Endothelial cell (in vitro differentiated cells): ENCODE measurements at places on chromosomes 6 and 20. TPM values are rescaled to one million over a fixed set of nuclear protein-coding genes. Genes with fewer than 3 reads are reported as not detected.

HLA-F gene
- 5.1 TPM for total RNA-seq

HNF4A gene
- not detected for total RNA-seq

ADGRG6 gene
- 8.8 TPM for total RNA-seq

DEF6 gene
- 24.0 TPM for total RNA-seq

FOXP4 gene
- total RNA-seq, result 32.5 TPM

MCM3 gene
- total RNA-seq, result 50.0 TPM

CTCFL gene
- 0.21 TPM for total RNA-seq

DZANK1 gene
- total RNA-seq, result 4.2 TPM

DNAH8 gene
- total RNA-seq, result 0.05 TPM

DNA sequence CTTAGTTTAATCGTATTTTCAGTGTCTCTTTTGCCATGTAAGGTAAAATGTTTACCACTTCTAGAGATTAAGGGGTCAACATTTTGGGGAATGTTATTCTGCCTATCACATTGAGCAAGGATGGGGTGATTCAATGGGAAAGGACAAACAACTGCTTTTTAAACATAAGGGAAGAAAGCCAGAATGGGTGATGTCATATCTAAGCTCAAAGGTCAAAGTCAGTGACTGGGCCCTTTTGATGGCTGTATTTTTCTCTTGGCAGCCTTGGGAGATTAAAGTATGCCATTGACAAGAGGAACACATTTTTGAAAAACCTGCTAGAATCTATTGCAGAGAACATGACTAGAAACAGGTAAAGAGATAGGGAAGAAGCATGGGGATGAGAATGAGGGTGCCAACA, 477.3 kb upstream of the IRAK1BP1 start:
- H3K4me3 ChIP-seq, result no peak overlapping the region
- H3K27me3 ChIP-seq, result peaks cover 3% of the 10 kb centered on the region
- no peak overlapping the region for H3K27ac ChIP-seq
- H3K36me3 ChIP-seq, result no peaks in the 10 kb centered on the region

DNA sequence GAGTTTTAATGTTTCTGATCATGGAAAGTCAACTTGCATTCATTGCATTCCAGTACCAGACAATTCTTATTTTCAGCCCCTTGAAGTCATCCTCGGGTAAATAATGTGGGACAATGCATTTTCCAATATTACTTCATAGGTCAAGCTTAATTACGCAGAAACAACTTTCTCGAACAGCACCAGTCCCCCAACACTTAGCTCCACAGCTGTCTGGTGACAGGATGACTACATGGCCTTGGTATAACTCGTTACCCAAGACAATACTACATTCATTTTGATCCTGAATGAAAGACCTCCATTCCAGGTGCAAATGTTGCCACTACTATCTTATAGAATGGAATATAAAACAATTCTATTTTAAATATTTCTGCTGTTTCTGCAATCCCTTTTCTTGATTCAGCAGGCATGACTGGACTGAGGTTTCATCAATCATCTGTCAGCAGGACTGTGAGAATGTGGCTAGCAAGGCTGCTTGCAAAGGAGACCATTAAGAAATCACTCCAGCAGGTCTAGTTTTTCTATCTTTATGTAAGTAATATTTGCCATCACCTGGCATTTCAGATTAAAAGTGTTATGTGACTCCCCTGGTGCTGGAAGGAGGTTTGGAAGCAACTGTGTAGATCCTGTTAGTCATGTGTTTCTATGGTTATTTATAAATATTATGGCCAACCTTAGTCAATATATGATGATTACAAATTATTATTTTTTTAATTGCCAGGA, 147.9 kb downstream of the HAO1 start:
- no peak overlapping the region for H3K27ac ChIP-seq
- no peaks in the 10 kb centered on the region for H3K4me1 ChIP-seq
- no peaks in the 10 kb centered on the region for H3K36me3 ChIP-seq
- DNase-seq, result no peak

GRCh38 chr20:50188287-50188688, 2.3 kb upstream of the CEBPB start:
- H3K4me3 ChIP-seq, result no peak overlapping the region
- H3K4me1 ChIP-seq, result peaks cover 13% of the 10 kb centered on the region
- no peak overlapping the region for H3K27ac ChIP-seq
- peaks cover 8% of the 10 kb centered on the region for H3K27me3 ChIP-seq

GRCh38 chr6:54133186-54133585, 21.9 kb downstream of the MLIP start:
- no peak for DNase-seq
- H3K4me3 ChIP-seq, result no peak overlapping the region

- peaks cover 23% of the 10 kb centered on the region for H3K4me1 ChIP-seq
- H3K36me3 ChIP-seq, result no peaks in the 10 kb centered on the region
- no peak overlapping the region for H3K27ac ChIP-seq
- H3K27me3 ChIP-seq, result peaks cover 4% of the 10 kb centered on the region
- DNase-seq, result no peak
Measured at GRCh38 chr6:43683708-43684455, 3.7 kb downstream of the MRPS18A start.

- no peaks in the 10 kb centered on the region for H3K4me1 ChIP-seq
- H3K27ac ChIP-seq, result no peak overlapping the region
- no peaks in the 10 kb centered on the region for H3K36me3 ChIP-seq
- H3K27me3 ChIP-seq, result peaks cover 3% of the 10 kb centered on the region
- DNase-seq, result no peak
Measured at GRCh38 chr6:57013521-57013926, 33.0 kb upstream of the KIAA1586 start.

GRCh38 chr6:158655569-158656450, 6.0 kb downstream of the SYTL3 start:
- H3K4me1 ChIP-seq, result peaks cover 32% of the 10 kb centered on the region
- H3K27me3 ChIP-seq, result peaks cover 3% of the 10 kb centered on the region
- H3K4me3 ChIP-seq, result no peak overlapping the region
- no peaks in the 10 kb centered on the region for H3K36me3 ChIP-seq
- no peak overlapping the region for H3K27ac ChIP-seq

GRCh38 chr20:33054791-33055190, 1.1 kb downstream of the BPIFB3 start:
- no peak overlapping the region for H3K27ac ChIP-seq
- H3K36me3 ChIP-seq, result no peaks in the 10 kb centered on the region
- DNase-seq, result no peak

- H3K36me3 ChIP-seq, result peaks cover 5% of the 10 kb centered on the region
- peaks cover 36% of the 10 kb centered on the region for H3K4me1 ChIP-seq
- DNase-seq, result no peak
- H3K4me3 ChIP-seq, result no peak overlapping the region
- peaks cover 2% of the 10 kb centered on the region for H3K27me3 ChIP-seq
Measured at GRCh38 chr6:71393981-71394432, 105.4 kb downstream of the OGFRL1 start.

DNA sequence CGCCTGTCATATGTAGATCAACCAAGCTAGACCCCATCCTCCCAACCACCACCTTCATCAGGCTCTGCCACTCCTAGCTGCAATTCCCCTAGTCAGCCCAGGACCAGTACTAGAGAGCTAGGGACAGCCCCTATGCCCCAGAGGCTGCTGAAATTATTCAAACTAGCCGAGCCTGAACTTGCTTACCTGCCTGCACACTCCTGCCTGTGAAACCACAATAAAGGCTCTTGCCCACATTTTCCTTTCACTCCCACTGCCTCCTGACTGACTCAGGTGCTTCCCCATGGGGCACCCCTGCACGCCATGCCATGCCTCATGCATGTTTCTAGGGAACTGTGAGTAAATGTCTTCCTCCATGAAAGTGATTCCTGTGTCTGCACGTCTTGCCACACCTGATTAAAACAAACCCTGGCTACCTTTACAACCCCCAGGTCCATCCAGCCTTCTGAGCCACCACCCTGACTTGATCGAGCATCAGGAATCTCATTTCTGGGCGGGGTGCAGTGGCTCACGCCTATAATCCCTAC, 66.5 kb upstream of the IER3 start:
- no peaks in the 10 kb centered on the region for H3K36me3 ChIP-seq
- no peak overlapping the region for H3K27ac ChIP-seq
- no peak for DNase-seq
- H3K4me3 ChIP-seq, result no peak overlapping the region
- peaks cover 8% of the 10 kb centered on the region for H3K4me1 ChIP-seq
- peaks cover 7% of the 10 kb centered on the region for H3K27me3 ChIP-seq

DNA sequence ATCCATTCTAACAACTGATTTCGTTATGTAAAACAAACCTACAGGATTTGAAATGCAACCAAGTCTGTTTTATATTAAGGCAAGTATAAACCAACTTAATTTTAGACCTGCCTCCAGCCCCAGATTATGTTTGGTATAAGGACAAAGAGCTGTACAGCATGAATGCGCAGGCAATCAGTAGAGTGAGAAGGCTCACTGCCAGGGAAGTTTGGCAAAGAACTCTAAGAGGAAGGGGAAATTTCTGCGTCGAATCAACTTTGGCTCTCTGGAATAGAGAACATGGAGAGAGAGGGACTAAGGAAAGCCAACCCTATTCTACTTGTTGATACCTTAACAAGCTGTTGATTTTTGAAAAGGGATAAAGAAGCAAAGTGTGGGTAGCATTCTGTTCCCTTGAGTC, 96.9 kb upstream of the FOXO3 start:
- peaks cover 10% of the 10 kb centered on the region for H3K4me1 ChIP-seq
- no peak overlapping the region for H3K4me3 ChIP-seq
- no peaks in the 10 kb centered on the region for H3K36me3 ChIP-seq

- H3K4me3 ChIP-seq, result no peak overlapping the region
- H3K36me3 ChIP-seq, result no peaks in the 10 kb centered on the region
- no peak overlapping the region for H3K27ac ChIP-seq
- peaks cover 2% of the 10 kb centered on the region for H3K4me1 ChIP-seq
- DNase-seq, result no peak
Measured at GRCh38 chr20:57619051-57619831, 985 bp downstream of the ZBP1 start.

- no peaks in the 10 kb centered on the region for H3K27me3 ChIP-seq
- H3K27ac ChIP-seq, result no peak overlapping the region
- H3K4me1 ChIP-seq, result no peaks in the 10 kb centered on the region
- no peak for DNase-seq
- no peak overlapping the region for H3K4me3 ChIP-seq
- peaks cover 4% of the 10 kb centered on the region for H3K36me3 ChIP-seq
Measured at GRCh38 chr6:52900536-52900935, 9.0 kb downstream of the GSTA3 start.

GRCh38 chr6:108847738-108848115, 495 bp upstream of the ARMC2 start:
- peak overlapping the region; percentile 32 for H3K27ac ChIP-seq

DNA sequence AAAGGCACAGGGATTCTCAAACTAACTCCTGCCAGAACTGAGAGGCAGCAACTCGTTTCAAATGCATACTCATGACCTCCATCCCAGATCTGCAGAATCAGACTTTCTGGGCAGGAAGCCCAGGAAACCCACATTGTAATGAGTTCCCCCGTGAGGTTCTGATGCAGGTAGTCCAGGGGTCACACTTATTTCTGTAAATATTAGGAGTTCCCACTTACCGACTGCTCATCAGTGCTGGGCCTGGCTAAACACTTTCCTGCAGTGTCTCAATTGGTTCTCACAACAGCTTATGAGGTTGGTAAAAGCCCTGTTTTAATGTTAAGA, 11.6 kb downstream of the DUSP15 start:
- H3K4me3 ChIP-seq, result no peak overlapping the region
- H3K27ac ChIP-seq, result no peak overlapping the region
- peaks cover 4% of the 10 kb centered on the region for H3K36me3 ChIP-seq
- DNase-seq, result no peak

GRCh38 chr20:44924541-44924940, 14.7 kb downstream of the PABPC1L start:
- no peaks in the 10 kb centered on the region for H3K36me3 ChIP-seq
- H3K4me3 ChIP-seq, result no peak overlapping the region
- DNase-seq, result no peak
- no peaks in the 10 kb centered on the region for H3K27me3 ChIP-seq

DNA sequence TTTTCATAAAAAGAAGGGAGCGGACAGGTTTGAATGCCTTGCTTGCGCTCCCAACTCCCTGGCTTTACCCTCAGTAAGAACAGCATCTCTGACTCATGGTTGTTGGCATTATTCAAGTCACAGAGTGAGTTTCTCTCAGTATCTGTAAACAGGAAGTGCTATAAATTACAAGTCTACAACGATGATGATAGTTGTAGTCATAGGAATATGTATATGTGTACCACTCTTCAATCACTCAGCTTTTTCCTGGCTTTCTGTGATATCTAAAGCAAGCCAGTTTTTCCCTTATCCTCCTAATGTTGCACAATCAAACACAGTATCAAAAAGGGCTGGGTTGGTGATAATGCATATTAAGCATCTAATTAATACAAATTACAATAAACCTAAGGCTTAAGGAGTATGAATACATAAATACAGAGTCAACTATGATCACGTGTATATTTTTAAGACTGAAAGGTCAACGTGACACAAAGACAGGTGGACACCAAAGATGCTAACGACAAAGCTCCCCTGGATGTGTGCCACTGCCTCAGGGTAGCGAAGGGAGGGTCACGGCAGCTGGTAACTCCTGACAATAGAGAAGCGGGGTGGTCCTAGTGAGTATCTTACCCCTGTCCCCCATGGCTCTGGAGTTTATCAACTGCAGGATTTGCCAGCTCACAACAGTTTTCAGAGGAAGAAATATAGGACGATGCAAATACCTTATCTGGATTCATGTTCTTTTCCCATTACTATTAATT, 202.8 kb downstream of the BTBD9 start:
- H3K36me3 ChIP-seq, result peaks cover 3% of the 10 kb centered on the region
- H3K4me3 ChIP-seq, result no peak overlapping the region
- DNase-seq, result no peak
- peaks cover 1% of the 10 kb centered on the region for H3K27me3 ChIP-seq
- H3K4me1 ChIP-seq, result no peaks in the 10 kb centered on the region
- no peak overlapping the region for H3K27ac ChIP-seq

DNA sequence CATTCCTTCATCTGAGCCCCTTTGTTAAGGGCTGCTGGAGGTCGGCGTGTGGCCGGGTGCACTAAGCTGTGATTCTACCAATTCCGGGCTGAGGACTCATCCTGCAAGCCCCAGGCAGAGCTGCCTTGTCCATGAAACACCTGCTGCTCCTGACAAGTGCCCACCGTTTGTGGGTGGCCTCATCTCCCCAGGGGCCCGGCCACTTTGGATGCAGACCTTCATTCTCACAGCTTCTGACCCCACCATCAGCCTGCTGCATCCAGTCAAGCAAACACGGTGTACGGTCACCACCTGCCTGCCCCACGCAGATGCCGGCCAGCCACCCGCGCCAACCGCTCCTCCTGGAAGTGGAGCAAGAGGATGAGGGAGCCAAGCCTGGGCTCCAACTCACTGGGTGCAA, 382.7 kb downstream of the THBS2 start:
- no peak for DNase-seq
- peaks cover 10% of the 10 kb centered on the region for H3K27me3 ChIP-seq
- no peaks in the 10 kb centered on the region for H3K36me3 ChIP-seq
- no peak overlapping the region for H3K4me3 ChIP-seq

DNA sequence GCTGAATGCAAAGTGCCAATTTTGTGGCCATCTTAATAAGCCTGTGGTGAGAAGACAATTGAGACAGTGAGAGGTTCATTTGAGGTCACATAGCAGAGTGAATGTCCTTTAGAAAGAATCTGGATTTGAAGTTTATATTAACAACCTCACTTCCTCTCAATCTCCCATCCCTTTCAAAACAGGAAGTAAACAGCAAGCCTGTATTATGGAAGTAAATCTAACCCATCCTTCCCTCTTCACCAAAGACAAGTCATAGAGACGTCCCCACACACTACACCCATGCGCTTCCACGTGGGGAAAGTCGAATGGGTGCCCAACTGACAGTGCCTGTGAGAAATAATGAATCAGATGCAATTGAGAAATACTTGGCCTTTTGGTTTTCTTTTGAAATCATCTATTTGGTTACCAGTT, 28.8 kb upstream of the CCND3 start:
- peak overlapping the region; percentile 62 for H3K27ac ChIP-seq
- H3K36me3 ChIP-seq, result no peaks in the 10 kb centered on the region

GRCh38 chr6:131107151-131107550, 28.1 kb upstream of the AKAP7 start:
- H3K4me1 ChIP-seq, result no peaks in the 10 kb centered on the region
- H3K27ac ChIP-seq, result no peak overlapping the region
